Hippocampal formation (tissue), 2 donors: ENCODE measurements at places on chromosomes 13 and 19.

- no peak for DNase-seq
Measured at GRCh38 chr13:90793261-90793820, 554.1 kb upstream of the MIR17HG start.

- no peak for DNase-seq
Measured at GRCh38 chr19:372306-372890, 27.8 kb upstream of the MIER2 start.

GRCh38 chr19:21358768-21359451 is at the start of gene ZNF738:
Gene ZNF738, plus strand, starts transcription at chr19:21359000. Its CDS starts 141 bp downstream, at chr19:21359141.
- peak; percentile 91 for DNase-seq

- no peak for DNase-seq
Measured at GRCh38 chr19:43664018-43664417, 6.0 kb downstream of the PLAUR start.

DNA sequence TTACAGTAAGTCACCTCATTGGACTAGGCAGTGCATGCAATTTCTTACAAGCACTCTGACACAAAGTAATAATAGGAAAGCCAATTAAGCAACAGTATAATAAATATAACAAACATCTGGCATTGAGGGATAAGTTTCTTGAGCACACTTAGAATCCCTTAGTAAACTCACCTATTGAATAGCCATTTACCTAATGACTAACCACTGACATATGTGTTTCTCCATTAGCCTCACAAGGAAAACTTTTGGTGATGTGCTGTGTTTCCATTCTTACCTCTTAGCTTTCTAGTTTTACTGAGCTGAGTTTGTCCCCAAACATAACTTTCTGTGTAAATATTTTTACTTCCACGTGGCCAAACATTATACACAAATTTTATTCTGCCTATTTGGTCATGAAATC is 47.4 kb upstream of the PCDH9 start:
- DNase-seq: no peak

- no peak for DNase-seq
Measured at GRCh38 chr19:737591-738093, 13.3 kb upstream of the MISP start.

GRCh38 chr19:40143612-40144011 is 47.6 kb upstream of the MAP3K10 start:
- no peak for DNase-seq

DNA sequence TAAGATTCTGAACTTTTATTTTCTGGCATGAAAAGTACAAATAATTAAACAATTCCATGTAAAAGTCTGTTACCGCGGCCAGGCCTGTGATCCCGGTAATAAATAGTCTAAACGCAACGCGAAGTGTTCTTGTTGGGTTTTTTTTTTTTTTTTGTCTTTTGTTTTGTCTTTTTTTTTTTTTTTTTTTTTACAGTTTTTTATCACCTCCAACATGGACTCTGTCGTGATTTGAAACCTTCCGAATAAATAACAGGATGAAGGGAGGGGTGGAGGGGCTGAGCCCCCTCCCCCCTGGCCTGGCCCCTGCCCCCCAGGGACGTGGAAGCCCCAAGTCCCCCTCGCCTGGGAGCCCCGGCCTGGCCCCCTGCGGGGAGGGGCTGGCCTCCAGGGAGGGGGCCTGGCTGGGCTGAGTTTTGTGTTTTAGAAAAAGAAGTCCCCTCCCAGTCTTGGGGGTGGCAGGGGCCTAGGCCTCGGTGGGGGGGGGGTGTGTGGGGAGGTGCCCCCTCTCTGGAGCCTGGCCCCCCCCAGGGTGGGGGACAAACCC is 16.0 kb downstream of the PRKCSH start:
- DNase-seq: no peak

- DNase-seq: no peak
Measured at GRCh38 chr19:7636317-7636690, 606 bp upstream of the STXBP2 start.

- DNase-seq: peak; percentile 40
Measured at GRCh38 chr13:111219280-111219679, 101.2 kb upstream of the TEX29 start.

- DNase-seq: no peak
Measured at GRCh38 chr13:40706439-40706838, 40.0 kb upstream of the FOXO1 start.
